Gastroesophageal sphincter (tissue), 4 donors: ENCODE measurements at places on chromosomes 16 and 17. TPM values are rescaled to one million over a fixed set of nuclear protein-coding genes. Genes with fewer than 3 reads are reported as not detected.

The C17orf75 gene
- 12.5 TPM for total RNA-seq

The OR4D1 gene
- not detected for total RNA-seq

The ICAM2 gene
- total RNA-seq = 7.2 TPM

DNA sequence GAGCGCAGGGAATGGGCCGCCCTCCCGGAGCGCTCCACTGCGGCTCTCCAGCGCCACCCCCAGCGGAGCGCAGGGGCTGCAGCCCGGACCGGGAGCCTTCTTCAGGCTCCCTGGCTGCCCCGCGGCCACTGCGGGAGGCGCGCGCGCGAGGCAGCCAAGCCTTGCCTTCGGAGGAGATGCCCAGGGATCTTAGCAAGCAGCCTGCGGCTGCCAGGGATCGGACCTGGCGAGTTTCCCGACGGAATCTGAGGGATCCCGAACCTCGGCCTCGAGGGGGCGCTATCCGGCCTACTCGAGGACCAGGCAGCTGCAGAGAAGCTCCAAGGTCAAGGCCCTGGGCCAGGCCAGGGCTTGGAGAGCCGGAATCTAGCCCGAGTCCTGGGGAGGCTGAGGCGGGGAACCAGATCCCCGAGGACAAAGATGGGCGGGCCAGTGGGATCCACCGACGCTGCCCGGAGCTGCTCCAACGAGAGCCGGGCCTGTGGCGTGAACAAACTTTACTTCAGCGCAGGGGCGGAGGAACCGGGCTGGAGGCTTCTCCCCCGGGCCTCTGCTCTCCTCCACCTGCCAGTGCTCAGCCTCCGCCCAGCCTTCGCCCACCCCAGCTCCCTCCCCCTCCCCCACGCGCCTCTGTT is at the start of gene IRX6:
TSS of gene IRX6 (plus strand) at position 567 of the 635 bp plus-strand sequence. CDS start 889 bp downstream, outside the sequence.
- peak; percentile 71 for ATAC-seq
- peaks cover 92% of the 10 kb centered on the region for H3K27me3 ChIP-seq
- peak within 1 kb of the TSS; percentile 10 for H3K4me3 ChIP-seq
- H3K4me1 ChIP-seq = peaks cover 20% of the 10 kb centered on the region
- H3K27ac ChIP-seq = no peak within 1 kb of the TSS

- ATAC-seq = no peak
- H3K4me1 ChIP-seq = no peaks in the 10 kb centered on the region
- no peaks in the 10 kb centered on the region for H3K27me3 ChIP-seq
- H3K27ac ChIP-seq = no peak overlapping the region
- H3K4me3 ChIP-seq = no peak overlapping the region
- H3K36me3 ChIP-seq = no peaks in the 10 kb centered on the region
Measured at GRCh38 chr16:10806698-10807097, 11.9 kb downstream of the TVP23A start.
